ENCODE measurements at places on chromosomes 4 and X.

DNA sequence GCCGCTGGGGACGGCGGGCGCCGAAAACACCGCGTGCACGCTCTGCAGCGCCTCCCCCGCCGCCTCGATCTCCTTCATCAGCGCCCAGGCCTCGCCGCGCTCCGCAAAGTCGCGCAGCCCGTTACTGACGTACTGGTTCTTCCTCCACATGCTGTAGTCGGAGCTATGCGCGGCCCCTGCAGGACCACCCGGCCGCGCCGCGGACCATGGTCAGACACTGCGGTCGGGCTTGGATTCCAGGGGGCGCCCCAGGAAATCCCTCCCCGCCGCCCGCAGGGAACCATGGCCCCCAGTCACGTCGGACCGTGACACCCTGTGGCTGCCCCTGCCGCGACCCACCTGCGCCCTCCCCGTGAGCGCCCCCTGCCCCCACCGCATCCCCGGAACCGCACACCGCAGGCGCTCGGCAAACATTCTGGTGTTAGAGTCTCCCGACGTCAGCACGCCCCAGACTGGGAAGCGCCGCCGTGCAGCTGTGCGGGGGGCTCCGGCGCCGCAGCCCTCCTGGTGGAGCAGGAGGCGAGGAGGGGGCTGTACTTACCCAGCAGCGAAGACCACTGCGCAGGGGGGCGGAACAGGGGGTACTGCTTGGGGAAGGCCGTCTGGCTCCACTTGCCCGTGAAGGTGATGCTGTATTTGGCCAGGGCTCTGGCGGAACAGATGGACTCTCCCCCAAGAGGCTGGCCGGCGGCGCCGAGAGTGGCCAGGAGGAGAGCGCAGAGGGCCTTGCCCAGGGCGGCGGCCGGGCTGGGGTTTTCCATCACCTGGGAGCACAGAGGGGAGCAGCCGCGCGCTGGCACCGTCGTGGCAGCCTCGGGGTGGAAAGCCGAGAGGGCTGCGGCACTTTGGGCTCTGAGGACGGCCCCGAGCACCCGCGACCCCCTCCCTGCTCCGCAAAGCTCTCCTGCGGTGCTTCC, 814 bp downstream of the SPON2 start:
- no peak for DNase-seq

GRCh38 chrX:147680251-147680650, 231.5 kb upstream of the FMR1 start:
- no peak for DNase-seq

- no peak for DNase-seq
Observed at GRCh38 chr4:56871371-56871866, 36.3 kb upstream of the REST start.

GRCh38 chr4:16139066-16139945, 55.5 kb upstream of the PROM1 start:
- DNase-seq, result no peak

GRCh38 chrX:14073071-14073470, 43.4 kb upstream of the GEMIN8 start:
- DNase-seq, result no peak

DNA sequence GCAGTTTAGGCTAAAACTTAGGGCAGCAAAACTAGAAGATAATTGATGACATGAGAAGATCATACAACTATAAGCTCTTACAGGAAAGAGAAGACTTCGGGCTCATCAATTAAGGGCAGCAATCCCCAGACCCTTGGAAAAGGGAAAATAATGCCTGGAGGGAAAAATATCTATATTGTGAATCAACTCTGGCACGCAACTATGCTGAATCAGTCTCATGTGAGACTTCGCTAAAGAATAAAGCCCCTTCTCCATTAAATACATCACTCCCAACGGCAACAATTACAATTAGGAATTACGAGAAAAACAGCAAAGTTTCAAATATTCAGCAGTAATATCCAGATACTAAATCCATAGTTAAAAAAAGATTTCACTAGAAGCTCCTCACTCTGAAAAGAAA, 2016.8 kb upstream of the IGFBP7 start:
- no peak for DNase-seq

- peak; percentile 23 for DNase-seq
Observed at GRCh38 chr4:109816894-109817293, 1.3 kb downstream of the GAR1 start.

DNA sequence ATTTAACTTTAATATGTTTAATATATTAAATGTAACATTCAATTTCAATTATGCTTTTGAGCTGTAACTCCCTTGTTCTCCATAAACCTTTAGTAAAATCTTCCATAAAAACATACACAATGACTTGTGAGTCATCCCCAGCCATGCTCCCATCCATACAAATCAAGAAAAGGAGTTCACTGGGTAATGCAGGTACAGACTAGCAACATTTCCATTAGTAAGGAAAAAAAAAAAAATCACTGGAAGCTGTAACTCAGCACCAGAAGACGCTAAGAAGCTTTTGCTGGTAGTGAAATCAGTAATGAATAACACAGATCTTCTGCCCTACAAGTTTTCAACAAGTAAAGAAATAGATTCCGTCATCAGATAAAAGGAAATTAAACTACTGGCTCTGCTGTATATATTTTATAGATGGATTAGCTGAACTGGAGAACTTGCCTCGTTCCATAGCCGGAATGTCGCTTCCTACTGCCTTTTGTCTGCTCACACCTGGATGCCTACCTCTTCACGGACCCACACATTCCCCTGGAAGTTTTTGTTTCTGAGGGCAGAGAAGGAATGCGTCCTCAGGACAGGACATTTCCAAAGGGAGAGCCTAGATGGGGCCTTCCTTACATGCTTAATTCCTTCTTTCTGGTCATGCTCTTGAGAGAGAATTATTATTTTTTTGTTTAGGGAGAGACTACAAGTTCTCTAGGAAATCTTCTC, 298.4 kb upstream of the ANKRD50 start:
- DNase-seq, result no peak

DNA sequence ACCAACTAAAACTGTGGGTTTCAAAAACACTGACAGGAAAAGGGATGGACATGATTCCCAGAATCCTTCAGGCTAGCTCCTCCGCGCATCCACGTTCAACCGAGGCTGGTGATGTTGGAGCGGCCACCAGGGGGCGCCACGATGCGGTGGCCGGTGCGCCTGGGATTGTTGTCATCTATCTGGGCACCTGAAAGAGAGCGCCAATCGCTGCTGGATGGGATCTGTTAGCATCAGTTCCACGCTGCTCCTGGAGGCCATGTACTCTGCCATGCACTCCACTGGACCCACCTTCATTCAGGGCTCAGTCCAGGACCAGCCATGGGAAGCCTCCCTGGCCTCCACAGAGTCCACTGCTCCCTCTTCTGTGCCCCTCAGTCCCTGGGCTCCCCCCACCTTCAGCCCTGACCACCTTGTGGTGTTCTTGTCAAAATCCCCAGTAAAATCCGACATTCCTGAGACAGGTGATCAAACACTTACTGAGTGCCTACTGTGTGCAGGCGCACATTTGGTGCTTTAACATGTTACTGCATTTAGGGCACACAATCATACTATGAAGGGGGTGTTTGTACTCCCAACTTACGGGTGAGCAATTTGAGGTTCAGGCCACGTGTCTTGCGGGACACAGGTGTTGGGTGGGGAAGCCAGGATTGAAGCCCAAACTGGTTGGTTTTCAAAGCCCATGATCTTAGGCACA, 71.1 kb downstream of the CRMP1 start:
- DNase-seq, result no peak

DNA sequence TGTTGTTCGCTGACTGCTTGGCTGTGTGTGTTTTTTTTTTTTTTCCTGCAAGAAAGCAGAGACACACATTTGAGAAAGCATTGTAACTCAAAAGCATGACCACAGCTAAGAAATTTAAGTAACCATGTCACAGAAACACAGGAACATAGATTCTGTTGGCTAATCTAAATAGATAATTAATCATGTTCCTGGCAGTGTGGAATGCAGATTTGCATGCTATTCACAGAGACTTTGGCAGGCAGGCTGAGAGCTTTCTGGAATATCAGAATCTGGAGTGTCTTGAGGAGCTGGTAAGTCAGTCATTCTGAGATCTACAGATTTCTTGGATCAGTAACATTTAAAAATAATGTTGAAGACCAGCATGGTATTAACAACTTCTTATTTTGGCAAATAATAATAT, 33.2 kb upstream of the SMS start:
- DNase-seq, result no peak

DNA sequence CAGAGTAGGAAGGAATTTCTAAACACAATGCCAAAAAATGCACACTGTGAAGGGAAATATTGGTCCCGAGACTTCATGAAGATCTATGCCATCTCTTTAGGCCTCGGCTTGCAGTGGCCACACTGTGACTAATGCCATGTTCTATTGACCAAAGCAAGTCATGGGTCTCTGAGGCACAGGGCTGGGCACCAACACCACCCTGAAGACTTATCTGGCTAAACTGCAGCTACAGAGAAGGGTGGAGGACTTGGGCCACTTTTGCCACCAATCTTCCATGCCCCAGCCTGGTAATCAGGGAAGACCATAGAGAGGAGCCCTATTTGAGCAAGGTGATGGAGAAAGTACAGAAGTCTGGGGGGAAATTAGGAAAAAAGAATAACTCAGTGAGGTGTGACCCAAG, 42.1 kb downstream of the HMX1 start:
- DNase-seq, result no peak

All from hematopoietic multipotent progenitor cell treated with erythropoietin and hydrocortisone succinate and interleukin-3 and kit ligand, for 17 days (in vitro differentiated cells).